ENCODE measurements at places on chromosomes 12 and 14. TPM values are rescaled to one million over a fixed set of nuclear protein-coding genes. Genes with fewer than 3 reads are reported as not detected.

GRCh38 chr14:58637391-58638230, at the start of gene DACT1:
Gene DACT1 (plus strand): TSS chr14:58637962. CDS start chr14:58638203, 241 bp downstream.
- peak; percentile 93 for DNase-seq

- no peak for DNase-seq
These were observed 178.0 kb downstream of the FOXN3 start for GRCh38 chr14:89239023-89239422.

DNA sequence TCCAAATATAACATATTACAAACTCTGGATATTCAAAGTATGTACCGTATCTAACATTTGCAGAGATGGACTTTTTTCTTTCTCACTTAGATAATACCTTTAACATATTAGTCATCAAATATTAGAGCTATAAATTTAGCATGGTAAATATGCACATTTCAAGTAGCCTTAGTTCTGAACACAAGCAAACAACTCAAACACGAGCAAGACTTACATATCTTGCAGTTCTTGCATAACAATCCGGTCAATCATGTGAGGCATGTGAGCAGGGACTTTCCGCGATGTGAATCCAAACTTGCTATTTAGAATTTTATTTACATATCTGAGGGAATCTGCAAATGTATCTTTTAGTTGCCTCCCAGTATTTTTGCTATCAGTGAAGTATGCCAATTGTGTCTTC, 22.1 kb upstream of the SYCP3 start:
- DNase-seq = no peak

Gene PTHLH
- total RNA-seq = 11.1 TPM

DNA sequence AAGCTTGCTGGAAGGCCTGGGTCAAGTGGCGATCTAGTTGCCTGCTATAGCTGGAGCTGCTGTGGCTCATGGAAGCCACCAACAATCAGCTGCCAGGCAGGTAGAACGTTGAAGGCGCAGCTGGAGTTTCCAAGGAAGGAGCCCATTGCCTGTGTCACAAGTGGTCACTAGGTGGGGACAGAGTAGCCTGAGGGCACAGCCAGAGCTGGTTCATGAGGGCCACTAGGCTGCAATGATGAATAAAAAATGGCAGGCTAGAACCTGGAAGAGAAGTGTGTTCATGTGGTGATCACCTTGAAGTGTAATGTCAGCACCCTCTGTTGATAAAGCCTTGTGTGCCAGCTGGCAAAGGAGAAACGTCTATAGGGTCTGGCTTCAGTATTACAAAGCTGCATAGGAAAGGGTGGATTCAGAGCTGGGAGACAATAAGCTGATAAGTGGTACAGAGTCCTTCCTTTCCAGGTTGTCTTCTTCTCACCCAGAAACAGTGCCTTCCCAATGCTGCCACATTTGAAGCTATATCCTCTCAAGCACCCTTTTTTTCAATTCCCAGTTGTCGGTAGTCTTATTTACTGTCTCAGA, 165.8 kb downstream of the EMP1 start:
- peak; percentile 10 for DNase-seq

Gene FAM90A1
- not detected for total RNA-seq

DNA sequence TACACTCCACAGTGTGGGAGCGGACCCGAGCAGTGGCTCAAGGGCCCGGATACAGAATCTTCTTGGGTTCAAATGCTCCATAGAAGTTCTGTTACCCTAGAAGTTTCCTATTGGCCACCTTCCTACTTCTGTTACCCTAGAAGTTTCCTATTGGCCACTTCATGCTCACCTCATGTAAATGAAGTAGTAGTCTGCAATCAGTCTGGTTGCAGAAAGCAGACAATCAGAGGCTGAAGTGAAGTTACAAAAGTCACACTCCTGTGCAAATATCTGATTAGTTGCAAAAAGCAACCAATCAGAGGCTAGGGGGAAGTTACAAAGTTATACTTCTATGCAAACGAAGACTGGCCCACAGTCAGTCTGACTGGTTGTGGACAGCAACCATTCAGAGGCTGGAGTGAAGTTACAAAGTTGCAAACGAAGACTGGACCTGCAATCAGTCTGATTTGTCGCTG, 77.8 kb upstream of the CPNE8 start:
- no peak for DNase-seq

Gene GUCY2C
- 0.72 TPM for total RNA-seq

GRCh38 chr14:64844969-64845536, 34.7 kb downstream of the SPTB start:
- DNase-seq = no peak

GRCh38 chr14:71688576-71688975, 243.7 kb upstream of the RGS6 start:
- peak; percentile 25 for DNase-seq

DNA sequence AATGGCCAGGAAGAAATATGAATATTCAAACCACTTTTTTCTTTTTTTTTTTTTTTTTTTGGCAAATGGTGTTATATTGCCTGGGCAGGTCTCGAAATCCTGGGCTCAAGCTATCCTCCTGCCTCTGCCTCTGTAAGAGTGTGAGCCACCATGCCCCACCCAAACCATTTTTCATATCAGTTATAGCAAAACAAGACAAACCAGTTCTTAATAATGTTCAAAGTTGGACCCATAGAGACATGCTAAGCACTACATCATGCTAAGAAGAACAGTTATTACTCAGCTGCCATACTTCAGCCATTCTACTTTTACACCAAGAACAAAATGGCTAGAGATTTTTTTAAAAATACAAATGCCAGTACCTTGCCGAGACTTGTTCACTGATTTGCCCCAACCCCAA, 25.5 kb downstream of the EIF2S1 start:
- no peak for DNase-seq

DNA sequence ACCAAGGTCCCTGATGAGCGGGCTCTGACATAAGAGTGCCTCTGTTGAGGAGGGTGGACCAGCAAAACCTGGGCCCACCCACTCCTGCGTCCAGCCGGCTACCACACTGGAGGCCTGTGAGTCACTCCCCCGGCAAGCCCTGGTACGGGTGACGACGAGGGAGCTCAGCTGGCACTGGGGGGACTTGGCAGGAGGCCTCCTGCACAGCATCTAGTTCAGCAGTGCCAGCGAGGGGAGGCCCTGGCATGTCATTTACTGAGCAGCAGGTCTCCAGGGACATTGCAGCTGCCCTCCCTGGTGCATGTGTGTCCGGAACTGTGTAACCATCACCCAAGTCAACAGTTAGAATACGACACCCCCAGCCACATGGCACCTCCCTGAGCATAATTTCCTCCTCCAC, 24.4 kb downstream of the CD9 start:
- DNase-seq = no peak

DNA sequence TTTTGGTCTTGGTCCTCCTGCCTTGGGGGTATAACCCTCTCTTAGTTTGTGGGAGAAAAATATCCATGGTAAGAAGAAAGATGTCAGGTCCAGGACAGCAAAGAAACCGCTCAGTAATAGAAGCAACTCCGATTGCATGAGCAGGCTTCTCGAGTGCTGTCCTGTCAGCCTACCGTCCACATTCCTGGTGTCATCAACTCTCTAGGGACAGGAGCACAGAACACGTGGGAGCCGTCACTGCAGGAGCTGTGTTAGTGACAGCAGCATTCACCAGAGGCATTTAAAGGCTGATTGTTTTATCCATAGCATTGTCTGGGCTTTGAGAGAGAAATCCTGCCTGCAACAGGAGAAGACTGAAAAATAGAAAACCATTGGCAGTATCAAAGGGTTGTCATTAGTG, 244.2 kb downstream of the CACNA1C start:
- DNase-seq = no peak

Gene SPIC
- 0.72 TPM for total RNA-seq

Gene FIGNL2
- 0.48 TPM for total RNA-seq

Gene NOS1
- 1.9 TPM for total RNA-seq

DNA sequence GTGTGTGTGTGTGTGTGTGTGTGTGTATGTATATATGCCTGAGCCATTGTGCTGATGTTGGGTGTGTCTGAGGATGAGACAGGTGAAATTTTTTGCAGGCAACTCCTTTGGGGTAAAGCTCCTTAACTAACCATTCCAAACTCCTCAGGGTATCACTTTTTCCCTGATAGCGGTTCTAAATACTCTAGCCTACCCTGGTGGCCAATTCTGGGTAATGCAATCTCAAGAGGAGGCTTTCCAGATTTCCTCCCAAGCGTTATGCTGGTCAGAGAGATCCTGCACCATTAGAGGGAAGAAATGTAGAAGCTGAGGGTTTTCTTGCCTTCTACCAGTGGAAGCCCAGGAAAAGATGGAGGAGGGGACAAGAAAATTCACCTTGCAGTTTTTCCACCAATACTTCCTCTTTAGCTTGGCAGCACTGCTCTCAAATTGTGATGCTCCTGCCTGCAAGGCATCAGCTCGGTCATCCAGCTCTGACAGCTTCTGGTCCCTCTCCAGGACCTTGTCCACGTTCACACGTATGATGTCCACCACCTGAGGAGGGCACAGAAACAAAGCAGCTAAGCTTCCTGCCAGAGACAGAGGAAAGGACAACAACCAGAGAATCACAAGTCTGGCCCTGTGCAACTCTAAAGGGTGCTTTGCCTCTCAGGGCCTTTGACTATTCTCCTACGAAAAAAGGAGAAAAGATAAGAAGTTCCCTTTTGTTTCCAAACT, 4.9 kb downstream of the VAMP1 start:
- DNase-seq = peak; percentile 78

Gene DAO
- not detected for total RNA-seq

Gene PLBD1
- 10.1 TPM for total RNA-seq

- no peak for DNase-seq
These were observed 53.1 kb upstream of the KCNA1 start for GRCh38 chr12:4856596-4856995.

Gene VDR
- 4.1 TPM for total RNA-seq

- DNase-seq = no peak
These were observed 18.6 kb downstream of the APOBEC1 start for GRCh38 chr12:7647071-7647470.

DNA sequence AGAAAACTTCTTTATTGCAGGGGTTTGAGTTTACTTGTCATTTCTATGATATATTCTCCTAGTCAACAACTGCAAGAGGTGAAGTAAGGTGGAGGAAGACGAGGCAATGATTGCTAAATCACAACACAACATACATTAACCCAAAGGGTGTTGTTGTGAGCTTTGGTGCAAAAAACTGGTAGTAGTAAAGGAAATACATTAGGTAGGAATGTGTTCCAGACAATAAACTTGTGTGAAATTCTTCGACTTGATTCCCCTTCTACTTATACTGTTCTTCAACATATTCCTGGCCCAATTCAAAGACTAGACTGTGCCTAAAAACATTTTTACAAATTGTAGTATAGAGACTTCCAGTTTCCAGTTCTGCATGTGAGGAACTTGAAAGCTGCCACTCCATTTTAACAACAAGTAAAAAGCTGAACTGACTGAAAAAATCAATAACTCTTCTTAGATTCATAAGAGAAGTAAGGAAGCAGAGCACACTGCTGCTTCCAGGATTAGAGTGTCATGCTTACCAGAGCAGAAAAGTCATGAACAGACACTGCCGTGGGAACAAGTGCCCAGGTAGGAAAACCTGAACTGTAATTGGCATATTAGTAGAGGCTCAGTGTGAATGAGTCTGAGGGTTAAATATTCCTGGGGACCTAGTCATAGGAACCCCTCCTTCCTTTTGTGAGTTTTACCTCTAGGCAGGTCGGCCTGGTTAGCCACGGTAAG, 22.2 kb downstream of the COX8C start:
- DNase-seq = no peak

Gene SLC16A7
- total RNA-seq = 41.2 TPM

DNA sequence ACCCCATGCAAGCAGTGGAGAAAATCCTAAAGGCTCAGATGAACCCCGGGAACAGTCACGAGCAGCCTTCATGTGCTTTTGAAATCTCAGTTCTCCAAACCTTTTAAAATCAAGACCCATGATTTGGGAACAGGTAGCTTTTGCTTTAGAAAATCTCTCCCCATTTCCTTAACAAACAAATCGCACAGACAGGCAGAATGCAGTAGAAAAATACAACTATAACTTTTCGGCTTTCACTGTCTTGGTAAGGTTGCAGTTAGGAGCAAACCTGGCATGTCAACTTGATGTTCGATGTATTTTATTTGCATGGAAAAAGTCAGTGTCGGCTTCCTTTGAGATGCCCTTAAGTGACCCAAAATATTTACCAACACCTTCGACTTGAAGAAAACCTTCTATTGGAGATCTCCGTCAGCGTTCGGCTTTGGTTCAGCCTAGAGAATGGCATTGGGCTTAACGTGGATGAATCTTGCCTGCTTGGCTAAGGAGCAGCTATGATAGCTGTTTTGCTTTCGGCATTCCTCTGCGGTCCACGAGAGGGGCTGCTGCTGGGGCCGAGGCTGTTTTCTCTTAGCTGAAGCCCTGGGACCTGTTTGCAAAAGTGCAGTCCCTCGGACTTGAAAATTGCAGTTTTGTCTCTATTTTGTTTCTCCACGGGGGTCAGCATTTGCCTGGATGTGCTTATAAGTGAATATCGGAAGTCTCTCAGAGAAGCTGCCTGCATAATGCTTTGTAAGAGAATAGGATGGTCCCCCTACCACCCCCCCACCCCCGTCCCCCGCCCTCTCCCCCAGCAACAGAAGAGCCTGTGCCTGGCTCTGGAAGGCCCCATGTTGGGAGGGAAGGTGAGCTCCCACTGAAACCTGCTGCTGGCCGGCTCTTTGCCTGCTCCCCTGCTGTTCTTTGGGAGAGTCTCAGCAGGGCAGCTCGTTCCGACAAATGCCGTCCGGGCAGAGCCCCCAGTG, 122.8 kb downstream of the AACS start:
- no peak for DNase-seq

Gene VSX2
- 1.9 TPM for total RNA-seq

Gene APOLD1
- 14.0 TPM for total RNA-seq

DNA sequence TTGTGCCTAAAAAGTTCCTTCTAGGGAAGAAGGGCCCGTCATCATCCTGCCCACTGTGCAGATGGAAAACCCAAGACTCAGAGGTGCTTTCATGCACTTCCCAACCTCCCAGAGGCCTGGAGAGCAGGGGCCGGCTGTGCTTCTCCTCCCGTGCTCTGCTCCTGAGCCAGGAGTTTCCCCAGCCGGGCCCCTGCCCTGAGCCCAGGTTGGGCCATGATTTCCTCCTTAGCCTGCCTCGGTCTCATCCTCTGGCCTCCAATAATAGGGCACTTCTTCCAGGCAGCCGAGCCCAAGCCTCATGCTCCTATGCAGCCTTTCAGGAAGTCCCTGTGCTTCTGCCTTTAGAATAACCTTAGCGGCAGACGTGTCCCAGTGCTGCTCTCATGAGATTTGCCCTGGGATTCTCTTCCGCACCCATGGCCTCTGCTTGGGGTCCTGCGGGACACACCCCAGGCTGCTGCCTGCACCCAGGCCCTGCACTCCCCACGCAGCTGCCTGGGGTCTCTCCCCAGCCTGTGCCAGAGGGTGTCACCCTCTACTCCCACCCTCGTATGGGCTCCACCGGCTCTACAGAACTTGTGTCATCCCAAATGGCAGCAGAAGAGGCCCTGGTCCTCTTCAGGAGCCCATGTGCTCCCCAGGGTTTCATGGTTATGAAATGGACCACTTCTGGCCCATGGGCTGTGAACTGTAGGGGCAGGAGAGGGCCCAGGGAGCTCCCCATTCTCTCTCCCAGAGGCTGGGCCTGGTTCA, 359.3 kb downstream of the ADGRD1 start:
- DNase-seq = no peak

Gene SLC6A13
- total RNA-seq = 11.1 TPM

Gene CEBPE
- total RNA-seq = 6.0 TPM

GRCh38 chr14:61451891-61452400, 130.6 kb downstream of the PRKCH start:
- DNase-seq = no peak

- DNase-seq = no peak
These were observed 50.5 kb upstream of the KRR1 start for GRCh38 chr12:75561921-75562320.

Gene ACOT6
- total RNA-seq = not detected

Gene IFI27L2
- 68.9 TPM for total RNA-seq
